ENCODE measurements at places on chromosomes 11 and 22.

DNA sequence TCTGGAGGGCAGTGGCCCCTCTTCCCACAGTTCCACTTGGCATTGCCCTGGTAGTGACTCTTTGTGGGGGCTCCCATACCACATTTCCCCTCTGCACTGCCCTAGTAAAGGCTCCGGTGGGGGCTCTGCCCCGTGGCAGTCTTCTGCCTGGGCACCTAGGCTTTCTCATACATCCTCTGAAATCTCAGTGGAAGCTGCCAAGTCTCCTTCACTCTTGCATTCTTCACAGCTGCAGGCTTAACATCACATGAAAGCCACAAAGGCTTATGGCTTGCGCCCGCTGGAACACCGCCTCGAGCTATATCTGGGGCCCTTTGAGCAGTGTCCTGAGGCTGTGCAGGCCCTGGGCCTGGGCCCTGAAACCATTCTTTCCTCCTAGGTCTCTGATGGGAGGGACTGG, 25.3 kb downstream of the PLEKHB1 start:
- DNase-seq: no peak

DNA sequence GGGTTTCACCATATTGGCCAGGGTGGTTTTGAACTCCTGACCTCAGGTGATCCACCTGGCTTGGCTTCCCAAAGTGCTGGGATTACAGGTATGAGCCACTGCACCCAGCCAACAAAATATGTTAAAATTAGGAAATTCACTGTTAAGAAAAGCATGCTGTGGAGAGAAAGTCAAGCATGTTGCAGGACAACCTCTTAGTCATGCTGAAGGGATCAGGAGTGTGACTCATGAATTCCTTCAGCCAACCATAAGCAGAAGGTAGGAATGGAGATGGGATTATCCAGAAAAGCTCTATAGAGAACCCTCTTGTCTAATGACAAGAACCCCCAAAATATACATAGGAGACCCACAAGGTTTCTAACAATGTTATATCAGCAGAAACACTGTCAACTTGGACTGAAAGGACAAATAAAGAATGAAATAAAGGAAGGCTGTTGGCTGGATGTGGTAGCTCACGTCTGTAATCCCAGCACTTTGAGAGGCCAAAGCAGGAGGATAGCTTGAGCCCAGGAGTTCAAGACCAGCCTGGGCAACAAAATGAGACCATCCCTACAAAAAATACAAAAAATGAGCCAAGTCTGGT, 16.0 kb downstream of the MRTFA start:
- DNase-seq: no peak

GRCh38 chr22:49251371-49251770, 576.3 kb downstream of the BRD1 start:
- no peak for DNase-seq

DNA sequence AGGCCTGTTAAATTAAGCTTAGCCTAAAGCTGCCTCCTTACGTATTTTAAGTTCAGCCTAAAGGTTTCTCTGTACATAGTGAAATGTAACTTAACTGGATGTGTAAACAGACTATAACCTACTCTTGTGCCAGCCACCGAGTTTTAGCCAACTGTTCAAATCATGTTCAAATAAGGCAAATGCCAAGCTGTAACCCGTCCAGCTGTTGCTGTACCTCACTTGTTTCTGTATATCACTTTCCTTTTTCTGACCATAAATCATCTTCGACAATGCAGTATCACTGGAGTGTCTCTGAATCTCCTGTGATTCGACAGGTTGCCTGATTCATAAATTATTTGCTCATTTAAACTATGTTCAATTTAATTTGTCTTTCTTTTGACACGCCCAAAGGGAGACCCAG, 4.0 kb upstream of the PLAAT5 start:
- DNase-seq: no peak

- no peak for DNase-seq
Observed at GRCh38 chr11:133681901-133682300, 149.6 kb upstream of the OPCML start.

- DNase-seq: peak; percentile 12
Observed at GRCh38 chr22:44437216-44438055, 60.6 kb downstream of the RTL6 start.

GRCh38 chr11:74577624-74578396, 14.6 kb upstream of the POLD3 start:
- DNase-seq: no peak

DNA sequence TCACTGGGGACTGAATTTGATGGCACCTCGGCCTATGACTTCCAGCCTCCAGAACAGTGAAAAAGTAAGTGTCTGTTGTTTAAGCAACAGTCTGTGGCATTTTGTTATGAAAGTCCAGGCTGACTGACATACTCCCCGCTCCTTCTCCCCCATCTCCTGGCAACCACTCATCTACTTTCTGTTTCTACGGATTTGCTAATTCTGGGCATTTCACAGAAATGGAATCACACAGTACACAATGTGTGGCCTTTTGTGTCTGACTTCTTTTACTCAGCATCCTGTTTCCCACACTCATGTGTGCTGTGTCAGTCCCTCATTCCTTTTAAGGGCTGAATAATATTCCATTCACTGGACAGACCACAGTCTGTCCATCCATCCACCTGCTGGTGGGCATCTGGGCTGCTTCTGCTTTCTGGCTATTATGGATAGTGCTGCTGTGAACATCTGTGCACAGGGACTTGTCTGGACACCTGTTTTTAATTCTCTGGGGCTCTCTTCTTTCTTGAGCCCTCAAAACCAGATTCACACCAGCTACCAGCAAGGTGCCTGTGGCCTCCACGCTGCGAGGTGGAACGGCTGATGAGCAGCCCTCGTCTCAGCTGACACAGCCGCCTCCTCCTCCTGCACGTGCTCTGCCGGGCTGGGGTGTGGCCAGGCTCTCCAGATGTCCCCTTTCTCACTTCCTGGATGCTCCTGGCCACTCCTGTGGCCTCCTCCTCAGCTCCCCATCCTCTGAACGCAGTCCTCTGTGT, 333.1 kb downstream of the CTTN start:
- no peak for DNase-seq

- no peak for DNase-seq
Observed at GRCh38 chr11:106702805-106703204, 315.5 kb downstream of the GUCY1A2 start.

- no peak for DNase-seq
Observed at GRCh38 chr11:16078936-16079335, 277.4 kb downstream of the SOX6 start.

DNA sequence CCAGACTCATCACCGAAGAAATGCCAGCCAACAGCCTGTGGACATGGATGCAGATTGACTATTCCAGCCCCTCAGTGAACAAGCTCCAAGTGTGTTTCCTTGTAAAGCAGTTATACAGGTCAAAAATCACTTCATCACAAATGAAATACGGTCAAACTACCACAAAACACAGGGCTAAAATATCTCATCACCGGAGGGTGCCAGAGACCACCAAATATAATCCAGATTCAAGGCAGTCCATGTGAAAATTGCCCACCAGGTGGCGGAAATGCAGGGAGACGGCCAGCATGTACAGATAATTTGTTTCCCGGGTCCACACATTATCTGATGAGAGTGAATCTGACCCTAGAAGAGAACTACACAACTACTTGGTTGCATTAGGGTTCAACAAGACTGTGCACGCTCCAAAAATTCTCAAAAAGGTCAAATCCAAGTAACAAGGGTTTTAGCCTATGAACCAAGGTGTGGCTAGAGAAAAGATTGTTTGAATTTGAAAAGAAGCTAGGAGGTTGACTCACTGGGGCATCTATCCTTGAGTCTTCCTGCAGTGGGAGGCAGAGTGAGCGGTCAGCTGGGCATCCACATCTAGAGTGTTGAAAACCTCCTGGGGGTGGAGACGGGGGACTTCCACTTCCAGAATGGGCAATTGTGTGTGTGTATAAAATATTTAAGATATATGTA, 71.7 kb downstream of the IGLL5 start:
- DNase-seq: peak; percentile 87

DNA sequence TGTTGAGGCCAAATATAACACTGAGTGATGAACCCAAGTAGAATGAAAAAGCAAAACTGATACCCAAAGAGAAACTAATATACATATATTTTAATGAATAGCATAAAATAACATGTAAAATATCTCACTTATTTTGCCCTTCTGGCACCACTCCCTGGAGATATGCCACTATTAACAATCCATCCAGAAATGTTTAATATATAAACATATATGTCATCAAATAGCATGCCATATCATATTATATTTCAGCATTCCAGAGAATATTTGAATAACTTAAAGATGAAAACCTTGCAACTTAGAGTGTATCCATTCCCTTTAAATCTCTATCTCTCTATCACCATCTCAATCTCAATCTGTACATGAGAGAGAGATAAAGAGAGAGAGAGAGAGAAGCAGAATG, 1073.3 kb upstream of the RAG2 start:
- no peak for DNase-seq

DNA sequence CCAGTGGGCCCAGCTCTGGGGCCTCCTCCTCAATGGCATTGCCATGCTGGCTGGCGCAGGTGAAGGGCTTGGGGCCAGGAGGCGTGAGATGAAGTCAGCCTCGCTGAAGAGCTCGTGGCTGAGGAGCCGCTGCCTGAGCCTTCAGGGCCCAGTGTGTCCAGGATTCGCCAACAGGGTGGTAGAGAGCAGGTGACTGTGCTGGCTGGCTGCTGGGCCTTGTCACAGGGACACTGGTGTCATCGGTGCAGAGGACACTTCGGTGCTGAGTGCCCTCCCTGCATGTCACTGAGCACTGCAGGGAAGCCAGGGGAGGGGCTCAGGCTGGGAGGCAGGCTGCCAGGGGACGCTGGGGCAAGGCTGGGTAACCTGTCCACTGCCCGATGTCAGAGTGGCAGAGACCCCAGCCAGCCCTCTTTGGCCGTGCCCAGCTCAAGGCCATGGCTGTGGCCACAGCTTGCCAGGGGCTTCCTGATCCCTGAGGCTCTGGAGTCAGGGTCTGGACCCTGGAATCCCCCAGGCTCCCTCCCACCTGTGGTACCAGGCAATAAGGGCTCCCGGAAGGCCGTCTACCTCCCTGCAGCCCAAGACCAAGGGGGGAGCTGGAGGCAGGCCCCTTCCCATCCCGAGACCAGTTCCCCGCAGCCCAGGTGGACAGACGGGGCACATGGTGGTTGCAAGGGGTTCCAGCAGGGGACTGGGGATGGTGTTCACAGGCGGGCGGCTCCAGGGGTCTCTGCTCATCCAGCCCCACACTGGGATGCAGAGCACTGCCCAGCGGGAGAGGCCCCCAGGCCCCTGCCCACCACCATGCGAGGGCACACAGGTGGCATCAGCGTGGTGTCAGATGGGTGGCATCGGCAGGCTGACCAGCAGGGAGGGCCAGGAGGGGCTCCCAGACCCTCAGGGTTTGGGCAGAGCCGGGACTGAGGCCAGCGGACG, 63.9 kb downstream of the ARFGAP3 start:
- DNase-seq: no peak

DNA sequence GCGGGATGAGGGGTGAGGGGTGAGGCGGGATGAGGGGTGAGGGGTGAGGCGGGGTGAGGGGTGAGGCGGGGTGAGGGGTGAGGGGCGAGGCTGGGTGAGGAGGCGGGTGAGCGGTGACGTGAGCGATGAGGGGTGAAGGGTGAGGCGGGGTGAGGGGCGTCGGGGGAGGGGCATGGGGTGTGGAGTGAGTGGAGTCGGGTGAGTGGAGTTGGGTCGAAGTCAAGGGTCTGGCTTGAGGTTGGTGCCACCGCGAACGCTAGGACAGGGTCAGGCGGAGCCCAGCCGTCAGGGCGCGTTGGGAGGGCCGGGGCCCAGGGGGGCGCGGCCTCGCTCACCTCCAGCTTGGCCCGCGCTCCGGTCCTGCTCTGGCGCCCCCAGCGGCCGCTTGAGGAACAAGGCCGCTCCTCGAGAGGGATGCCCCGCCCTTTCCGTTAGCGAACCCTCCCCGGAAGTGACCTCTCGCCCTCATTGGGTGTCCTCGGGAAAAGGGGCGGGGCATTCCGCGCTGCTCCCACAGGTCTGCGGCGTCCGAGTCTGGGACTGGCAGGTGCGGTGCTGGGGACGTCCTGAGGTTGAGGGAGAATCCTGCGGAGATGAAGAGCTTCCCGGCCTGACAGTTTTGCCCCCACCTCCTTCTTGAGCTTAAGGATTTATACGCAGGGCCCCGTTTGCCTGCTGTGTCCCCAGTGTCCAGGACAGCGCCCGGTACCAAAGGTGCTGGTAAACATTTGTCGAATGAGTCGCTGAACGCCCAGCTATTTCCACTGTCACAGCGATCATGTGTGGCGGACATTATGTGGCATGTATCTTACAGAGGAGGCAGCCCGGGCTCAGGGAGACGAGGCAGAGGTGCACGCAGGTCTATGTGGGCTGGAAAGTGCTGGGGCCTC, at the start of gene SYCE3:
Gene SYCE3 (minus strand): TSS at position 397 of the 890 bp plus-strand sequence. CDS start 6,514 bp downstream, outside the sequence.
- DNase-seq: peak; percentile 96

- no peak for DNase-seq
Observed at GRCh38 chr11:14587258-14587657, 56.3 kb upstream of the PDE3B start.

GRCh38 chr22:25021409-25021808, 68.9 kb downstream of the KIAA1671 start:
- DNase-seq: no peak

- DNase-seq: no peak
Observed at GRCh38 chr11:1622086-1622485, at the start of gene KRTAP5-4. TSS of gene KRTAP5-4 (minus strand) at chr11:1622138. CDS start at chr11:1622093, 45 bp downstream.

DNA sequence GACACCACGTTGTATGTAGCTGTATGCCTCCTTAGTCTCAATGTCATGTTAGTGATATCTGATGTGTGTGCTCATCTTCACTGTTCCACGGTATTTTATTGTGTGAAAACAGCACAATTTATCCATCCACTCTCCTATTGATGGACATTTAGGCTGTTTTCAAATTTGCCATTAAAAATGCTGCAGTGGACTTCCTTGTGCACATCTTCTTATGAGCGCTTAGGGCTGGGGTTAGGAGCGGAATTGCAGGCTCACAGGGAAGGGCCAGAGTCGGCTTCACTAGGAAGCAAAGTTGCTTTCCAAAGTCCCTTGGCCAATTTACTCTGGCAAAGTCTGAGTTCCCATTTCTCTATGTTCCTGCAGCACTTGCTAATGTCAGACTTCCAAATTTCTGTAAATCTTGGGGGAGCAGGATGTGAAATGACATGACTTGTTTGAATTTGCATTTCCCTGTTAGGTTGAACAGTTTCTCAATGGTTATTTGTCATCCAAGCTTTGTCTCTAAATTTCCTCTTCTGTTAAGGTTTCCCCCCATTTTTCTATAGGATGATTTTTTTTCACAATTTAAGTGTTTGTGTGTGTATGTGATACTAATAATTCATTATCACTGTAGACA, 75.4 kb downstream of the MYEOV start:
- no peak for DNase-seq

- peak; percentile 70 for DNase-seq
Observed at GRCh38 chr22:38927033-38927781, 30.2 kb upstream of the APOBEC3A start.

DNA sequence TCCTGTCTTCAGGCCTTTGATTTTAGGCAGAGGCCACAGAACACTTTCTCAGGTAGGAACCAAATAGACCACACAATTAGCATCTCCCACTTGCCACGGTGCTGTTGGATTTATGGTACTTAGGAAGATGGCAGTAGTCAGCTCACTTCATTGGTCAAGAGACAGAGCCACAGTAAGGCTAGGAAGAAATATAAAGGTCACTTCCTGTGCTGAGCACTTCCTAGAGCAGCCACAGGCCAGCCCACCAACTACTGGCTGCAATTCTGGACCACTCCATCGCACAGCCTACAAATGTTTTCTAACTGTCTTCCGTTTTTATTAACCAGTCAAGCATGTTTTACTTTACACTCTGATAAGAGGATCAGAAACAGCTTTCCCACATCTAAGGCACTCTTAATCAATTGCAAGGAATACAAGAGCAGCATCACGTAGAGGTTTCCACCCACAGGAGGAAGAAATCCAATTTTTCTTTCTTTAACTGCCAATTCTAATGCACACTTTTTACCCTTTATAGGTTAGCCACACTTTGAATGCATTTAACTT, 54.7 kb downstream of the ABTB2 start:
- no peak for DNase-seq

- DNase-seq: no peak
Observed at GRCh38 chr11:27926981-27927481, 180.9 kb downstream of the KIF18A start.
